ENCODE measurements at places on chromosomes 2 and 18. TPM values are rescaled to one million over a fixed set of nuclear protein-coding genes. Genes with fewer than 3 reads are reported as not detected.

Gene MC4R
- 0.21 TPM for polyA plus RNA-seq

DNA sequence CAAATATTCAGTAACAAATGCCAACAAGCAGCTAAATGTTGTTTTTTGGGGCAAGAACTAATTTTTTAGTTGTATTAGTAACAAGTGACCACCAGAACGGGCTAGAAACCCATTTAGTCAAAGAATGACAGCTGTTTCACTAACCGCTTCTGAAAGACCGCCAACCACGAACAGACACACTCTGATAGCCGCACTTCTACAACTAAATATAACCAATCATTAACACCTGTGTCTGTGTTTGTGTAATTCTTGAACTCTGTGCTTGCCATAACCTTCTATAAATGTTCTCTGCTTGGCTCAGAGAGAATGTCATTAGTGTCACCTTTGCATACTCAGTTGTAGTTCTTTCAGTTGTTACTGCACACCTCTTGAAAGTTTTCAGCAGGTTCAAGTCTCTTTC lies 526.3 kb upstream of the LRRTM1 start:
- DNase-seq, result no peak

GRCh38 chr2:140905083-140905781 lies 1225.6 kb downstream of the LRP1B start:
- no peak for DNase-seq

DNA sequence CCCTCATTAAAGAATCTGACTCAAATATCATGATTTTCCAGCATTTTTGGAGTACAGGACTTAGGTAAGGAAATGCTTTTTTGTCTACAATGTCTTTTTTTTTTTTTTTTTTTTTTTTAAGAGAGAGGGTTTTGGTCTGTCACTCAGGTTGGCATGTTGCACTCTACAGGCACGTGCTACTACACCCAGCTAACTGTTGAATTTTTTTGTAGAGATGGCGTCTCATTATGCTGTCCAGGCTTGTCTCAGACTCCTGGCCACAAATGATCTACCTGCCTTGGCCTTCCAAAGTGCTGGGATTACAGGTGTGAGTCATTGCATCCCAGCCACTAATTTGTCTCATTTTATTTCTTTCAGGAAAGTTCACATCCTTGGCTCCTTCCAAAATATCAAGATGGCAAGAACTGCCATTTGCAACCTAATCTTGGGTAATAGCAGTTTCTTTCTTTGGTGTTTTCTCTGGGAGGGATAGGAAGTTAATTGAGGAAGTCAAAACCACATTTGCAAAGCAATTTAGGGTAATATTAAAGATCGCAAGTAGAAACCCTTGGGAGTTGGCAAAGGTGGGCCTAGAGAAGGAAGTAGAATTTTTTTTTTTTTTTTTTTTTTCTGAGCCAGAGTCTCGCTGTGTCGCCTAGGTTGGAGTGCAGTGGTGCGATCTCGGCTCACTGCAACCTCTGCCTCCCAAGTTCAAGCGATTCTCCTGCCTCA lies 15.5 kb downstream of the PNO1 start:
- no peak for DNase-seq

GRCh38 chr2:3125761-3126130 lies 251.9 kb downstream of the EIPR1 start:
- no peak for DNase-seq

GRCh38 chr2:69945441-69945840 lies 16.0 kb downstream of the ASPRV1 start:
- no peak for DNase-seq
